Hippocampal formation (tissue), 2 donors: ENCODE measurements at places on chromosomes 3 and 15.

- DNase-seq = no peak
Observed at GRCh38 chr3:64911138-64911537, 223.3 kb upstream of the ADAMTS9 start.

DNA sequence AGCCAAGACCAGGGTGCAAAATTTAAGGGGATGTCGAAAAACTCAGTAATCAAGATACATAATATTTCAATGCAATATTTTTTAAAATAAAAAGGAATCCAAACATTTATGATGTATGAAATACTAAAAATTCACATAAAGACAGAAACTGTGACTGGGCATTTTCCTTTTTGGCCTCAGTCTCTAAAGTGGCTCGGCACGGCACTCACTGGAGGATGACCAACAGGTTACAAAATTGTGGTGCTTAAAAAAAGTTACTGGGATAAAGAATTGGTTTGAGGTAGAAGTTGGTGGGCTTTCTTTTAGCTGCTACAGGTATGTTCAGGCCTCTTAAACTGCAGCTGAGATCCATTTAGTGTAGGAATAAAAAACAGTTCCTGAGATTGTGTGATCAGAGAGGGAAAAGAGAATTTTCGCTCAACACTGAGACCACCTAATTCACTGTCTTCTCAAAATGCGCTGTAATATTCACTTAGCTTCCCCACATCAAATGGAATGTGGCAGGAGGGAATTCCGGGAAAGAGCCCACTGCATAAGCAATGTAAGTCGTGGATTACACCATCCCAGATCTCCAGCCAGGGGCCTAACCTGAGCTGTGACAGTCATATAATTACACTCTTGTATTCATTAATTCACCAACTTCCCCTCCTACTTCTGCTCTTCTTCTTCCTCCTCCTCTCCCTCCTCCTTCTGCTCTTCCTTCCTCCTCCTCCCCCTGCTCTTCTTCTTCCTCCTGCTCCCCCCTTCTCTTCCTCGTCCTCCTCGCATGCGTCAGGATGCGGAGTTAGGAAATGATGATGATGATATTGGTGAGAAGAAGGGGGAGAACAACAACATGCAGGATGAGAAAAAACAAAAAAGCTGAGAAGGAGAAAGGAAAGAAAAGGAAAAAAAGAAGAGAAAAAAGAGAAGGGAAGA, 45.9 kb downstream of the HES1 start:
- DNase-seq = no peak

GRCh38 chr3:137047240-137047639, 89.5 kb downstream of the IL20RB start:
- no peak for DNase-seq

DNA sequence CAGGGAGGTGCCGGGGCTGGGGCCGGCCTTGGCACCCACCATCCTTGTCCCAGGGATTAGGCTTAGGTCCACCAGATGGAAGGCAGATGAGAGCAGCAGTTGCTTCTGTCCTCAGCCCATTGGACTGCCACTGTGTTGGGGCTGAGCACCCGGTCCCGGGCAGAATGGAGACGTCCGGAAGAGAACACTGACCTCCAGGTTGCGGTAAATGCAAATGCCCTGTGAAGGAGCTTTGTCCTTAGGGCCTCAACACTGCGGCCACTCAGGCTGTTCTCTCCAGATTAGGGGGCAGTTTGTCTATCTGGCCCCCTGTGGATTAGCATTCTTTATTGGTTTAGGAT, at the start of gene SERINC4:
SERINC4 (minus strand) TSS at position 276 of the 341 bp plus-strand sequence; CDS start at position 42, 234 bp downstream.
- no peak for DNase-seq

- DNase-seq = no peak
Observed at GRCh38 chr3:151305060-151305774, 11.4 kb downstream of the GPR87 start.

DNA sequence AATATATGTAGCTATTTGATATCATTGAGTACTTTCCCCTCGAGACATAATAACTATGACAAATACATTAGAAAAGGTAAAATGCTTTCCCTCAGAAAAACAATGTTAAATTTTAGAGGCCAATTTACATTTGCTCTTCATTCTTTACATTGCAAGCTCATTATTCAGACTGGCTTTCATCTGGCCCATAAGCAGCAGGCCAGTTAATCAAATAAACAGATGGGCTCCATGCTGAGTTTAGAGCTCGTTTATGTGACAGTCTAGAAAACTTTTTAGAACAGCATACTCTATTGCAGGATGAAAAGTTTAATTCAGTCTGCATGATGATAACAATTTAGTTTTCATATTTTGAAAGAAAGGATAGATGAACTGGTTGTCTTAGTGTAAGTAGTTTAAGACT, 150.6 kb downstream of the DUT start:
- no peak for DNase-seq

DNA sequence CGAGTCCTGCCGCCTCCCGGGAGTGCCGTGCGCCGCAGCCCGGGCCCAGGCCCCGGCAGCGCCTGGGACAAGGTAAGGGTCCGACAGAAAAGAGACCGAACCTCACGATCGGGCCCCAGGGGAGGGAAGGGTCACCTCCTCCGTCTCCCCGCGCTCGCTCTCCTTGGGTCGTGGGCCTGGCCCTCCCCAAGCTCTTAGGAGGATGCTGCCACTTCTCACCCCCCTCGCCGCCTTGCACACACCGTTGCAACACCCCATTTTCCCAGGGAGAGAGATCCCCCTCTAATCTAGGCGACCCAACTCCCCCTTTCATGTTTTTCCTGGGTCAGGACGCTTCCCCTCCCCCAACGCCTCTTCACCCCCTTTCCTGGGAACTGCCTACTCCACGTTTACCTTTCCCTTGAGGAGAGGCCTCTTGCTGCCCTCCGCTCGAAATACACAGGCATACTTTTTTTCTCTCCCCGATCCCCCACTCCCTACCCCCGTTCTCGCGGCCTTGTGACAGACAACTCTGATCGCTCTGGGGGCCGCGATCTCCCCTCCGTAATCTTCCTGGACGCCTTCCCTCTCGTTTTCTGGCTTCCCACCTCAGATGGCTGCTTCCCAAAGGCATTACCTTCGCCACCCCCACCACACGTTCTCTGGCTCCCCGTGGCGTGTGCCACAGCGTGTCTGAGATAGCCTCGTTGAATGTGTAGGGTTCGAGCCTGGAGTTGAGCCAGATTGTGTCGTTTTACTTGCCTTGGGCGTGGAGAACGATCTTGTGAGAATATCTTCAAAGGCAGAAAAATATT, 688 bp downstream of the SETD5 start:
- peak; percentile 50 for DNase-seq

- no peak for DNase-seq
Observed at GRCh38 chr15:89907289-89907688, 5.5 kb downstream of the ARPIN start.

- peak; percentile 51 for DNase-seq
Observed at GRCh38 chr15:85831415-85832113, 36.8 kb upstream of the KLHL25 start.

- no peak for DNase-seq
Observed at GRCh38 chr15:69000091-69000490, 14.4 kb upstream of the NOX5 start.

DNA sequence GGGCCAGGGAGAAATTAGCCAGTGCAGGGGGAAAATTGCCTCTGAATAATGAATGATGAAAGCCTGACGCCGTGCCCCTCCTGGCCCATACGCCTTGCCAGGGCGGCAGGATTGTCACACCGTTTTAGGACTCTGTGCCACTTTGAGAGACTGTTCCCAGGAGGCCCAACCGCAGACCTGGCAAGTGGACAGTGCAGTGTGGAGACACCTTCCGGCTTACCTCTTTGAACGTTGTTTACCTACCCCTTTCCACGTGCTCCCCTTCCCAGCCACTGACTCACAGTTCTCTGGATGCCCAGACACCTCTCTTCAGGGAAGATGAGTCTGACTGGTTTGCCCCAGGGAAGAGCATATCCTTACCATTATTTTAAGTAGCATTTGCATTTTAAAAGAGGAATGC, 84.0 kb upstream of the PXYLP1 start:
- DNase-seq = no peak

DNA sequence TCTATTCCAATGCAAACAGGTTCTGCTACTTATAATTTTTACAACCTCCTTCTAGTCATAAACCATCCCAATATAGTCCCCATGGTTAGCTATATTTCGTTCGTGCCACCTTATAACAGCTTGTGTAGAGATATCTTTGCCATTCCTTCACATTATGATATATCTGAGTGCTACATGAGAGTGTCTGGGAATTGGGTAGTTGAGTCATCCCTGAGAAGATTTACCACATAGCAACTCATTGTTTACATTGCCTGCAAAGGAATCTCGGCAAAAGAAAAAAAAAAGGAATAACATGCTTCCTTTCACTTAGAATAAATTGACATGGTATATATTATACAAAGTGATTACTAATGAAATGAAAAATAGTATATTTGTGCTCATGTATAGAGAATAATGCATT, 86.0 kb upstream of the VGLL3 start:
- no peak for DNase-seq

- DNase-seq = no peak
Observed at GRCh38 chr3:43770426-43771103, 79.8 kb downstream of the ABHD5 start.

DNA sequence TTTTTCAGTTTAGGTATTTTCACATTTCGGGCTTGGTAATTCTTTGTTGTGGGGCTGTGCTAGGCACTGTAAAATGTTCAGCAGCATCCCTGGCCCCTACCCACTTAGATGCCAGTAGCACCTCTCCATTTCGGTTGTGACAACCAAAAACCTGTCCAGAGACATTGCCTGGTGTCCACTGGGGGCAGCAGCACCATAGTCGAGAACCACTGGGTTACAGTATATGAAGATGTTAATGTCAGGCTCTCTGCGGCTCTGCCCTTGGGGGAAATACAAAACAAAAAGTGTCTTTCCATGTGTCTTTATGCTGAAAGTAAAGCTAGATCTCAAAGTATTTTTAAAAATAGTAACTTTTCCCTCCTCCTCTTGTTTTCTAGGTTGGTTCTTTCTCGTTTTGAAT, 177.2 kb downstream of the ITPR1 start:
- no peak for DNase-seq

DNA sequence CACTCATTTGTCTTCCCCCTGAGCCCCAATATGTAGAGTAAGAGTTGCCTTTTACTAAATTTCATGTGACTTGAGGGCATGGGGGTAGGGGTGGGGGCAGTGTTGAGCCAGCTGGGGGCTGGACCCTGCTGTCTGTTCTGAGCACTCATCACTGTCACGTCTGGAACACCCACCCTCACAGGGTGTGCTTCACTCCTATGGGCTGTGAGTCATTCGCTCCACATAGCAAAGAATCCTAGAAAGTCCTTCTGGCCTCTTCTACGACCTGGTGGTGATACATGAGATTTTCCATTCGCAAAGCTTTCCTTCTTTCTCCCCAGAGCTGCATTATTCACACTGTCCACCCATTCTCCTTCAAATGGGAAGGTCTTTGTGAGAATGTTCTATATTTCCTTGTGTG, 43.6 kb upstream of the MGLL start:
- DNase-seq = no peak

DNA sequence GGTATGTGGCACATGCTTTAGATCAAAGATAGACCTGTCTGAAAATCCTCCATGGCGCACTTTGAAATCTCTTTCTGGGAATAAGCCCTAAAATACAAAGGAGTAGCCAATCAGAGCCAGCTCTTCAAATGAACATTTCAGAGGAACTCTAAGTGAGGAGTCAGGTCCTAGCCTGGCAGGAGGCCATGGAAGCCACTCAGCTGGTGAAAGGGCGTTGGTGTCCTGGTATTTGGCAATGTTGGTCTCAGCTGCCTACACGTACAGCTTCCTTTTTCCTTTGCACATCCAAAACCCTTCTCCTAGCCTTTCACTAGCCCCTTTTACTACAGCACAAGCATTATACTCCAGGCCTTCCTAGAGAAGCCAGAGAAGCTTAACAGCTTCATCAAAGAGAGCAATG, 5.5 kb downstream of the WDR73 start:
- no peak for DNase-seq

- DNase-seq = no peak
Observed at GRCh38 chr3:23781051-23781450, 24.7 kb upstream of the UBE2E1 start.

GRCh38 chr3:125212091-125212508, 448 bp downstream of the SLC12A8 start:
- DNase-seq = no peak

DNA sequence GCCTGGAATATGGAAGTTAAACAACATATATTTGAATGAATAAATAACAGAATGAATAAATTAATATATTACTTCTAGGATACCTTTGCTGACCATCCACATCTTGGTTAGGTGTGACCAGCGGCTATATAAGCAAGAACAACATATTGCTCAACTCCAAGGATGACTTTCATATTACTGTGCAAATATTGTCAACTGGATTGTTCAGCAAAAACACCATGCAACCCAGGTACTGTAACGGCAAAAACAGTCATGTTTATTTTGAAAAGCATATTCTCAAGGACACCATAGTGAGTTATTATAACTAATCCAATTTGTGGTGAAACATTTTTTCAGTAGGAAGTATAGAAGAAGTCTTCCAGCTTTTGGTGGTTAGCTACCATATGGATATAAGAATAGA, 907.9 kb downstream of the IGSF11 start:
- no peak for DNase-seq

GRCh38 chr15:69610277-69610676, 157.7 kb downstream of the RPLP1 start:
- DNase-seq = no peak

GRCh38 chr15:44264148-44264547, 24.4 kb upstream of the GOLM2 start:
- no peak for DNase-seq

DNA sequence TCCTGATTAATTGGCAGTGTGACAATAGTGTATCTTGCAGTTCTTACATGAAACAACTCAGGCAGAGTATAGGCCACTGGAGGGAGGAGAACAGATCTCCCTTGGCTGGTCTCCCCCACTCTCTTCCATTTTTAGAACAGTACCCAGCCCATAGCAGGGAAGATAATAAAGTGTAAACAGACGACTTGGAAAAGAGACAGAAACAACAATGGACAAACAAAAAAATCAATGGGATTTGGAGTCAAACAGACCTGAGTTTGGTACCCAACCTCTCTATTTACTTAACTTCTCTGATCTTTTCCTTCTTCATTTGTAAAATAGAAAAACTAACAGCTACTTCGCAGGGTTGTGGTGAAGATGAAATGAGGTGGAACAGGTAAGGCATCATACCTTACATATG, 58.7 kb upstream of the SNTN start:
- no peak for DNase-seq

DNA sequence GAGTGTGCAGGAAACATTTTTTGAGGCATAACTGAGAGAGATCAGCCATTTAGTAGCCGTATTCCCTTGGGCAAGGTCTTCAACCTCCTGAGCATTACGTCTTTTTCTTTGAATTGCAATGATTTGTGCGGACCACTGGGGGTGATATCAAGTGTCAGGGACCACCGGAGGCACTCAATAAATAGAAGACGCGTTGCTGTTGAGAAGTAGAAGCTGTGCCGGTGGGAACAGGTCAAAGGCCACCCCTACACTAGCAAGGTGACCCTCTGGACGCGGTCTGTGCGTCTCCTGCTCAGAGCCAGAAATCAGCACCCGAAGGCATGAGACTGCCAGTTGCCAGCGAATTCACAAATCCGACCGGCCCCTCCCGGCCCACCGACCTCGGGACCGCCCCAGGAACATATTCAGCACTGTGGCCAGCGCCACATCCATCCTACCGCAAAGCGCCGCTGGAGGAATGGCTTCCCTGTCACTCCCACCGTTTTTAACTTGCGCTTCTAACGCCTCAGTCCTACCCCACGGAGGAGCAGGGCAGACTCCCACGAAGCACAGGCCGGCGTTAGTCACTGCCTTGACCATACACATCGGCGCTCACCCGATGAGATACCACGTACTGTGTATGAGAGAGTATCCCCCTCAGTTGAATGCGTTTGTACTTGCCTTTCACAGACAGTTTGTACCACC, 1.4 kb upstream of the GHSR start:
- no peak for DNase-seq
